ENCODE measurements at places on chromosomes 12 and 14.

GRCh38 chr12:24229031-24229700 is 279.7 kb upstream of the SOX5 start:
- no peak for DNase-seq

- no peak for DNase-seq
Measured at GRCh38 chr12:2482938-2483660, 311.7 kb upstream of the FKBP4 start.

GRCh38 chr14:21997300-21997699 is 323.7 kb upstream of the OR4E1 start:
- no peak for DNase-seq

GRCh38 chr14:40004871-40005500 is 572.8 kb upstream of the FBXO33 start:
- no peak for DNase-seq

- no peak for DNase-seq
Measured at GRCh38 chr14:99820702-99821331, 27.6 kb downstream of the EML1 start.

- no peak for DNase-seq
Measured at GRCh38 chr12:23185346-23185745, 560.4 kb downstream of the ETNK1 start.

DNA sequence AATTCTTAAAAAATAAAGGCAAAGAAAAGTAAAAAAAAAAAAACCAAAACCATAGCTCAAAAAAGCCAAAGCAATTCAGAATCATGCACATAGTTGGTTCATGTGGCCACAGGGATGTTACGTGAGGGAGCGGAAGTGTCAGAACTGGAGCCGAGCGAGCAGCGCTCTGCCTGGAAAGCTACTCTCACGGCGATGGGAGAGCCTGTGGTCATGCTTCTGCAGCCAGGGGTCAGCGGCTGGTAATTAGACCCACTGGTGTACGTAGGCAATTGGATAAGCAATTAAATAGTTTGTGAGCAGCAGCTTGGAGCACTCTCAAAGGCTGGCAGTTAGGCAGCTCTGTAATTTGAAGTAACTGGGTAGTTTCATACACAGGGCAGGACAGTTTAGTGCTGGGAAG is 58.1 kb downstream of the TRHDE start:
- DNase-seq, result no peak

GRCh38 chr12:16037533-16037932 is 126.4 kb downstream of the DERA start:
- no peak for DNase-seq

DNA sequence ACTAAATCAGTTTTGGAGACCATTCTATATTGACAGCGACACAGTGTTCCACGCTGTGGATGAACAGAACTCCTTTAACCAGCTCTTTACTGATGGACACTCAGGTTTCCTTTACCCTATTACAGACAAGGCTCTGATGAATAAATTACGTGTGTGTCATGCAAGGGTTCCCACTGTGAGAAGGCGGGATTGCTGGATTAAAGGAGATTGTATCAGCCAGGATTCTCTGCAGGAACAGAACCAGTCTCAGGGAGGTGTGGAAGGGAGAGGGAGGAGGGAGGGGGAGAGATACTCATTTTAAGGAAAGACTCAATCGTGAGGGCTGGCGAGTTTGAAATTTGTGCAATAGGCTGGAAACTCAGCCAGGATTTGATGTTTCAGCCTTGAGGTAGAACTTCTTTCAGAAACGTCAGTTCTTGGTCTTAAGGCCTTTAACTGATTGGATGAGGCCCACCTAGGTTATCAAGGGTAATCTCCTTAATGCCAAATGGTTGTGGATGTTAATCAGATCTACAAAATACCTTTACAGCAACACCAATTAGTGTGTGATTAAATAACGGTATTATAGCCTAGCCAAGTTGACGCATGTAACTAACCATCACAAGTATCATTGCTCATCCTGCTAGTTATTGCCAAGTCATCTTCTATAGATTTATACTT is 104.0 kb downstream of the GCH1 start:
- DNase-seq, result no peak

DNA sequence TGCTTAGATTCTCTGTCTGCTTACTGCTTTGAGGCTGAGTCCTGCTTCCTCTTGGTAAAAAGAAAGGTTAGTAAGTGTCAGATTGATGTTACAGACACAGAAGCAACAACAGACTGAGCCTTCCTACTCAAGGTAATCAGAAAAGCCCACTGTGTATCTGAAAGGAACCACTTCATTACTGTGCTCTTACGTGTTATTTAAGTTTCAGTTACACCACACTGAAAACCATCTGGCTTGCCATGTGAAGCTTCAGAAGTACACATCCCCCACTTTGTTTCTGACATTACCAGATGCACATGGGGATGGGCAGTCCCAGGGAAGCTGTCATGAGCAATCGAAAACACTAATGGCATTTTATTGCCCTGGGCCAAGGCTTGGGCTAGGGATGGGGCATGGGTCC is 1290.1 kb downstream of the AACS start:
- no peak for DNase-seq

DNA sequence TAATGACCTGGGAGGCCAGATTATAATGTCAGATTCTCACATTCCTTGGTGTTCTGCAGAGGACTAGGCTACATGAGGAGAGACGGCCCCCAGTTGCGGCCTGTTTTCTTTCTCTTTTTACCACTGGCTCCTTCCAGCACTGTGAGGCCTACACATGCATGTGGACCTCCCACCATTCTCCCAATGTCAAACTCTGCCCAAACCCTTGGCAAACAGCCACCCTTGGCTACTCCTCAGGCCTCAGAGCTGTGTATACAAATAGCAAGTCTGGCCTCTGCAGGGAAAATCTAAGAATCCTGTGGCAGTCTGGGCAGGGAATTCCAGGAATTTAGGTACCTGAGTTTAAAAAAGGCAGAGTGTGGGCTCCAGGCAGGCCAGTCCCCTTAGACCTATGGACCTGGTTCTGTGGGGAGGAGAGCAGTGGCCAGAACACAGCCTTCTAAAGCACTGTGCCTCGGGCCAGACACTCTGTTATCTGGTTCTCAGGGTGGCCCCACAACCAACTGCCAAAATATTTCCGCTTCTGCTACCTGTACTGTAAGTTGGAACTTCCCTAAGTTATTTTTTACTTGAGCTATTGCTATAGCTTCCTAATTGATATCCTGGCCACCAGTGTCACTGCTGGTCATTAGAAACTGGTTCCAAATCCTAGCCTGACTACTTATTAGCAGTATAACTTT is 19.9 kb upstream of the NEDD1 start:
- no peak for DNase-seq

GRCh38 chr12:81208187-81208911 is 130.5 kb downstream of the ACSS3 start:
- DNase-seq, result no peak

GRCh38 chr12:12301122-12301521 is 34.3 kb upstream of the LRP6 start:
- DNase-seq, result no peak

DNA sequence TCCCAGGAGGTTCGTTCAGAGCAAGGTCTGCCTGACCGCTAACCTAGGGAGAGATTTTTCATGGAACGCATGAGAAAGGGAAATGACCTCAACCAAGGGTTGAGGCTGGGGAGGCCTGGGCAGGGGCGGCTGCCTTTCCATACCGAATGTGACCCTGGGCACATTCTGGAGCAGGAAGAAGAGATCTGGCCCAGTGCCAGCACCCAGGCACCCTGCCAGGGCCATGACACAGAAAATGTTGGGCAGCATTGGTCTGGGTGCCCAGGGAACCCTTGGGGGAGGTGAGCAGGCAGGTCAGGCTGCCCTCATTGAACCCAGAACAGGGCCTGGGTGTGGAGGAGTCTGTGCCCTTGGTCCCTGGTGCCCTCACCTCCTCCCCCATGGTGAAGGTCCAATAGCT is 106.8 kb downstream of the CALM1 start:
- DNase-seq, result no peak

- DNase-seq, result no peak
Measured at GRCh38 chr12:31832740-31833729, 104.2 kb upstream of the AMN1 start.

GRCh38 chr12:55703901-55704761 is 3.6 kb downstream of the ITGA7 start:
- DNase-seq, result peak; percentile 68

- no peak for DNase-seq
Measured at GRCh38 chr12:101338087-101338486, 58.2 kb downstream of the UTP20 start.

DNA sequence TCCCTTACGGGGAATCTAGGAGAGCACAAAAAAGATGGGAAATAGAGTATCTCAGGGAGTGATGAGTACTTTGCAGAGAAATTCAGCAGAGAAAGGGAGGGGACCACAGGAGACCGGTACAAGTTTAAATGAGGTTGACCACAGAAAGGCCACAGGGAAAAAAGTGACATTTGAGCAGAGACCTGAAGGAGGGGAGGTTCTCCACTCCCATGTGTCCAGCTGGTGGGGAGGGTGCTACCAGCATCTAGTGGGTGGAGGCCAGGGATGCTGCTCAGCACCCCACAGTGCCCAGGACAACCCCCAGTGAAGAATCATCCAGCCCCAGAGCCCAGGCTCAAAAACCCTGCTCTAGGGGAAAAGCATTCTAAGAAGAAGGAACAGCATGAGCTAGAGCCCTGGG is 34.6 kb downstream of the TESC start:
- no peak for DNase-seq

DNA sequence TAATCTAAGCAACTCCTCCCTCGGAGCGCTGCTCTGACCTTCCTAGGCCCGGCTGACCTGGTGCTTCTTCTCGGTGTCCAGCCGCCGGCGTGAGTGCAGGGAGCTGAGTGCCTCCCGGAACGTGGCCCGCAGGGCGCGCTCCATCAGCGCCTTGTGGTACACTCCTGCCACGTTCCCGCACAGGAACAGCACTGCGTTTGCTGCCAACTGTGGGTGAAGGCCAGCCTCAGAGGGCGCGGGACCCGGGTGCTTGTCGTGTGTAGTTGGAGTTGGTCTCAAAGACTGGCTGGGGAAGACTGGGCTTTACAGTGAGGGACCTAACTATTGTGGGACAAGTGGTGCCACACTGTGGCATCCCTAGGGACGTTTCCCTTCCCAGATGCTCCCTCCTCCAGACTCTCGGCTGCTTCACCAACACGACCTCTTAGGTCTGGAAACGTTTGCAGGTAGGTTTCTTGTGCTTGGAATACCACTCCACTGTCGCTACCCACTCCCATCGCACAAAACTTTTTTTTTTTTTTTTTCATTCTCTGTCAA is 3.1 kb downstream of the ADCY4 start:
- DNase-seq, result no peak

DNA sequence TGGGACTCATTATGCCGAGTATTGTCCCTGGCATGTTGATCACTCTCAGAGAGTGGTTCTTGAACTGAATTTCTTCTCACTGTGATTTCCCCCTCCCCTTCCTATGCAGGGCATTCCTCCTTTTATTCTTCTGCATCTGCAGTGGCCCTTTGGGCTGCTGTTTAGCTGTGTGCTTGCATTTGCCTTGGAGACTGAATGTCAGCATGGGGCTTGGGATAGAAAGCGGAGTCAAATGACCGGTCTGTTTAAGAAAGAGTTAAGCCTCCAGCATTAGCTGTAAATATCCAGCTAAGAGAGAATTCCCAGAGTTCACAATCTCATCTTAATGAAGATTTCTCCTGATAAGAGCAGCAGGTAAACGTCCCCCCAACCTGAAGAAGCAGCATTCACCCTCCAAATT is 65.6 kb upstream of the RMST start:
- DNase-seq, result no peak

DNA sequence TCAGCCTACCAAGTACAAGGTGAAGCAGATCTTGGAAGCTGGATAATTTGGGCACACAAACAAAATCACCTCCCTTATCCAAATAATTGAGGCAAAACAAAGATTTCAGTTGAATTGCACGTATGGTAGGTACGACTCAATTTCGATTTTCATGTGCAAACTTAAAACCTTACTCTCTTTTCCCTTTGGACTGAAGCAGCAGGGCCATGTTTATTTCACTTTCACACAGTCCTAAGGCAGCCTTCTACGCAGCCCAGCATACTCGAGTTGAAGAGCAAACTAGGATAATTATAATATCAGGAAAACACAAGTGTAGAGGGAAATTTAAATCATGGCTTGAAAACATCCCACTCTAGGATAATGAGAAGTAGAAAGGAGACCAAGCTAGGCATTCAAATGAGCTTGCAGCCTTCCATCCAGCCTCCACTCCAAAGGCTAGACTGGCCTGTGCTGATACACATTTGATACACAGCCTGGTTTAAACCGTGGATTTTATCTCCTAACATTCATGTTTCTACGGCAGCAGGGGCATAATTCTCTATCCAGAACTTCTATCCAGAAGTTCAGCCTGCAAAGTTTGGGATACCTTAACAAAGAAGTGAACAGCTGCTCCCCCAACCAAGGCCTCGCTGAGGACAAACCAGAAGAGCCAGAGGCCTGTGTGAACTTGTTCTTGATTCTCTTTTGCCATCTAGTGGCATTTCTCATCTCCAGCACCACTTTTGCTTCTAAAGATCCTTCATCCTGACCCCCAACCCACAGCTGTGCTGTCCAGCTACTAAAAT is 2.4 kb upstream of the RNASE7 start:
- DNase-seq, result no peak

DNA sequence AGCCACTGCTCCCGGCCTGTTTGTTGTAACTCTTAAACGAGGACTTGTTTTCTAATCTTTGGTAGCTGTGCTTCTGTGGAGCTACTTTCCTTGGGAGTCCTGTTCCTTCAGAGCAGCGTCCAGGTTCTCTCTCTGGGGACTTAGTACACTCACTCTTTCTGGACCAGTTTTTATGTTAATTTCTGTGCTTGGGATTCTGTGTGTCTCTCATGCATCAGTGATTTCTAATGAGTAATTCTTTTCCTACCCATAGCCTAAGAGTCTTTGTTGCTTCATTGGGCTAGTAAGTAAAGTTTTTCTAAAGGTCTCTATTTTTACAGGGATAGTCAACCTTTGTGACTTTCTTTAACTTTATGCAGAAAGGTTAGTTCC is 289.3 kb downstream of the FBXL14 start:
- DNase-seq, result peak; percentile 15

DNA sequence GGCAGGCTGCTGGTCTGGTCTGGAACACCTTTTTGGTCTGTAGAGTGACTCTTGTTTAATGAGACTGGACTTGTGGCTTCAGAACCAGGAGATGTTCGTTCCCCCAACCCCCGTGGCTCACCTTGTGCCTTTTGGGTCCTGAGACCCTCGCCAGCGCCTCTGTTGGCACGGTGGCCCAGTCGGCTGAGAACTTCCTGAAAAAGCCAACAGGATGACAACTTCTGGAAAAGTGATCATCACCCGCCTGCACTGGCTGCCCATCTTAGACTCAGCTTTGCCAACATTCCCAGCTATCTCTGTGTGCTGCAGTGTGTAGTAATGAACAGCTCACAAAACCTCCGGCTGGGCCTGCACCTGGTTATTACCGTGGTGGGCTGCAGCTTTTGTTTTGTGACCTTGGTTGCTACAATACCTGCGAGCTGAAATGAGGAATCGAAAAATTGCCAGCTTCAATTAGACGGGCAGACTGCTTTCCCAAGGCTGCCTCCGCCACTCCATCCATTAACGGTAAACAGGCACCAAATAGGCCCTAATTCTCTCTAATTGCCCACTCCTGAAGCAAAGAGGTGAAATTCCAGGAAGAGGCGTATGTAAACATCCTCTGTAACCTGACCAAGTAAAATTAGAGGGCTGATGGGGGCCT is 16.0 kb downstream of the MEG3 start:
- DNase-seq, result no peak

Measured in gastrocnemius medialis (tissue), 4 donors.